ENCODE measurements at places on chromosomes 11 and 22.

- no peaks in the 10 kb centered on the region for H3K36me3 ChIP-seq
- peak overlapping the region; percentile 4 for H3K4me3 ChIP-seq
- H3K27ac ChIP-seq, result peak overlapping the region; percentile 92
- no peaks in the 10 kb centered on the region for H3K27me3 ChIP-seq
- DNase-seq, result peak; percentile 90
Observed at GRCh38 chr11:73995247-73995646, 12.6 kb upstream of the UCP2 start.

- no peak overlapping the region for H3K27ac ChIP-seq
- no peak for DNase-seq
- H3K4me1 ChIP-seq, result no peaks in the 10 kb centered on the region
- peaks cover 6% of the 10 kb centered on the region for H3K27me3 ChIP-seq
Observed at GRCh38 chr22:50601669-50602337, 1.2 kb downstream of the MAPK8IP2 start.

DNA sequence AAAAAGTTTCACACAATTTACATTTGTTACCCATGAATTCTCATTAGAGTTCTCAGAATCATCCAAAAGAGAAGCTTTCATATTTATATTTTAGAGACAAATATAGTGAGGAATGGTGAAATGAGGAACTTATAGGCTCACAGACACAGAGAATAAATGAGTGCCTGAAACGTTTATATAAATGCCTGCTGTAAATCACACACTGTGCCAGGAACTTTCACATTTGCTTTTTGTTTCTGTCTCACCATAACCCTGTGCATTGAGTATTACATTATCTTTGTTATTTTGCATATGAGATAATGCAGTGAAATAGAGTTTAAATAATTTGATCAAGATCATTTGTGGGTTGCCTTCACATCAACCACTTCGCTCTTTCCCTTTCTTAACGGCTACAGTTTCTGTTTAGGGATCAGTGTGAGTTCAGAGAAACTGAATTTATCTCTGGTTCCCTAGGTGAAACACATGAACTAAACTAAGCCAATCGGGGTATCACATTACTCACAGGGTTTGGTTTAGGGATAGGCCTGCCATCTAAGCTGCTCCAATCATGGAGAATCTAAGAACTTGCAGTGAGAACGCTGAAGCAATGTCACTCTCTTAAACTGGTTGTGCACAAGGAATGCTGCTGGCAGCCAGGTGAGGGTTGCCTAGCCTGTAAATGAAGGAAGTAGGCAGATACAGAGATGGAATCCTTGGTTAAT, 1339.2 kb upstream of the TENM4 start:
- H3K27me3 ChIP-seq, result no peaks in the 10 kb centered on the region
- H3K36me3 ChIP-seq, result no peaks in the 10 kb centered on the region
- DNase-seq, result no peak
- no peaks in the 10 kb centered on the region for H3K4me1 ChIP-seq
- no peak overlapping the region for H3K27ac ChIP-seq

DNA sequence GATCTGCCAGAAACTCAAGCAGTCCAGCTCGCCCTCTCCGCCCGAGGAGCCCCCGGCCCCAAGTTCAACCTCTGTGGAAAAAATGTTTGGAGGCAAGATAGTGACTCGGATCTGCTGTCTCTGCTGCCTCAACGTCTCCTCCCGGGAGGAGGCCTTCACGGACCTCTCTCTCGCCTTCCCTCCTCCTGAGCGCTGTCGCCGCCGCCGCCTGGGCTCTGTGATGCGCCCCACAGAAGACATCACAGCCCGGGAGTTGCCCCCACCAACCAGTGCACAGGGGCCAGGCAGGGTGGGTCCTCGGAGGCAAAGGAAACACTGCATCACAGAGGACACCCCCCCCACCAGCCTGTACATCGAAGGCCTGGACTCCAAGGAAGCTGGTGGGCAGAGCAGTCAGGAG, 20.8 kb downstream of the USP35 start:
- no peak overlapping the region for H3K4me3 ChIP-seq
- no peaks in the 10 kb centered on the region for H3K27me3 ChIP-seq
- peaks cover 7% of the 10 kb centered on the region for H3K4me1 ChIP-seq
- no peak for DNase-seq

DNA sequence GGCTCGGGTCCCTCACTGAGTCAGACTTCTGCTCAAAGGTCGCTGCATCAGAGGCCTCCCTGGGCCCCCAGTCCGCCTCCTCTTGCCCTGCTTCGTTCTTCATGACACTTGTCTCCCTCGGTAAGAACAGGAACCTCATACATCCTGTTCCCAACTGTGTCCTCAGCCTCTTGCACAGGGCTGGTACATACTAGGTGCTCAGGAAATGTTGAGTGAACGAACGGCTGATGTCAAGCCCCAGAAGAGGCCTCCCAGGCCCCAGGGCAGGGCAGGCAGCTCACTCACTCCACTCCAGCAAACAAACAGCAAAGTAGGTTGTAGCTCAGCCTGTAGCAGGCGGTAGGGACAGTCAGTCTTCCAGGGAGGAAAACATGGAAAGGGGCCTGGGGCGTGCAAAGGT, 17.2 kb downstream of the SYNGR1 start:
- no peak for DNase-seq
- H3K36me3 ChIP-seq, result no peaks in the 10 kb centered on the region
- no peaks in the 10 kb centered on the region for H3K4me1 ChIP-seq
- H3K27me3 ChIP-seq, result no peaks in the 10 kb centered on the region

GRCh38 chr11:13608656-13609055, 59.8 kb upstream of the FAR1 start:
- DNase-seq, result no peak
- H3K4me3 ChIP-seq, result no peak overlapping the region
- H3K36me3 ChIP-seq, result no peaks in the 10 kb centered on the region
- no peaks in the 10 kb centered on the region for H3K4me1 ChIP-seq

- no peak overlapping the region for H3K4me3 ChIP-seq
- no peaks in the 10 kb centered on the region for H3K36me3 ChIP-seq
- no peaks in the 10 kb centered on the region for H3K27me3 ChIP-seq
- H3K4me1 ChIP-seq, result no peaks in the 10 kb centered on the region
Observed at GRCh38 chr11:106497822-106498221, 420.4 kb downstream of the AASDHPPT start.

- H3K27ac ChIP-seq, result no peak overlapping the region
- no peaks in the 10 kb centered on the region for H3K4me1 ChIP-seq
Observed at GRCh38 chr22:17077255-17077654, 7.5 kb upstream of the IL17RA start.

DNA sequence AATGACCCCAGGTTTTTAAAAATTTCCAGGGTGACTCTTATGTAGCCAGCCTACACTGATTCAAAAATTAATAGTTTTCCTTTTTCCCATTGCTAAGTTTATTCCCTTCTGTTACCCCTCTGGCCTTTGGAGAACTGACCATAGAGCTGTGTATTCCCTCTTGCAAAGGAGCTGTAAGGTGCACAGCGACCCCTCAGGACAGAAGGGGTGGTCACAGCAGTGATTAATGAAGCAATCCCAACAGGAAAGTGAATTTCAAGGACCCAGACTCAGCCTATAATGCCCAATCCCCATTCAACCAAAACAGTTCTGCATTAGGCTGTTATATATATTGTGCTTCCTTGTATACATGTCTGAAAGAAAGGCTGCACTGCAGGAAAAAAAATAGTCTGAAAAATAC, 147.1 kb downstream of the WT1 start:
- H3K27me3 ChIP-seq, result no peaks in the 10 kb centered on the region
- no peak for DNase-seq
- H3K4me3 ChIP-seq, result no peak overlapping the region

DNA sequence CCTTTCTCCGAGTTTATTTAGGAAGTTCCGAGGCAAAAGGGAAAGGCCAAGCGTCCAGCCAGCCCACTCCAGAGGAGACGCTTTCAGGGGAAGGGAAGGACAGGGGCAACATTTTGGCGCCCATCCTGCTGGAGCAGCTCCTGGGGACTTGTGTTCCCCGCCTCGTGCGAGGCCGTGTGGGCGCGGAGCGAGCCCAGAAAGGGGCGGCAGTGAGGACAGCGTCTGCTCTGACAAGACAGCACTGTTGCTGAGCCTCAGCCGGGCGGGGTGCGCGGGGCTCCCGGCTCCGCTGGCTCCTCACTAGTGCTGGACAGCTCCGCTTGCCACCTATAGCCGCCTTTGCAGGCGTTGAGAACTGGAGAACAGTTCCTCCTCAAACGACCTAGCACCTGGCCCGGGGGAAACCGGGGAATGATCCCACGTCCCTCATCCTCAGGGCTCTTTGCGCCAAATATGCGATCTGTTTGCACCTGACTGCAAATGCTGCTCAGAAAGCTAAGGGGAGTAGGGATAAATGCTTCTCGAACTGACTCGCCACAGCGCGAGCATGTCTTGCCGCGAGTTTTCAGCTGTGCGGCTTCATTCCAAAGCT, 722 bp upstream of the GUCY1A2 start:
- H3K4me1 ChIP-seq, result no peaks in the 10 kb centered on the region
- H3K27me3 ChIP-seq, result no peaks in the 10 kb centered on the region
- no peaks in the 10 kb centered on the region for H3K36me3 ChIP-seq
- no peak overlapping the region for H3K27ac ChIP-seq
